ENCODE measurements at places on chromosomes 4 and X.

- no peak for DNase-seq
Measured at GRCh38 chr4:65019775-65020174, 610.5 kb upstream of the TECRL start.

GRCh38 chr4:107994894-107995293, 5.2 kb downstream of the HADH start:
- DNase-seq = no peak

- DNase-seq = no peak
Measured at GRCh38 chrX:30373479-30373878, 64.3 kb upstream of the NR0B1 start.

- DNase-seq = no peak
Measured at GRCh38 chrX:55659931-55660330, 36.7 kb downstream of the FOXR2 start.
